ENCODE measurements at places on chromosomes 1 and 21.

DNA sequence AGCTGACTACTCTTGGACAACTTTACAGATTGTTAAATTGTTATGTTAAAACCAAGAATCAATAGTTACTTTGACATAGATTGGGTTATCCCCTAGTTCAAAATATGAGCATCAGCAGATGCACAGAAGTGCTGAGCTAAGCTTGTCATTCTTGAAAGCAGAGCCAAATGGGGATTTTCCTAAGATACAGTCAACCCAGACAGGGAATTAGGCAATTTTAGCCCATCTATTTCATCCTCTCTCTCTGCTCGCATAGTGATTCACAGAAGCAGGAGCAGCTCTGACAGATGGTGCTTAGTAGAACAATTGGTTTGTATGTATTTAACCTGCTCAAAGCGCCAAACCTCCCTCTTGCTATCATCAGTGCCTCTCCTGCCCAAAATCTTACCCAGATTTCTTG lies 27.9 kb upstream of the PRRC2C start:
- DNase-seq, result peak; percentile 10

- no peak for DNase-seq
Measured at GRCh38 chr1:107169615-107170014, 28.8 kb downstream of the NTNG1 start.

- DNase-seq, result no peak
Measured at GRCh38 chr1:19752083-19752696, 47.5 kb downstream of the TMCO4 start.

DNA sequence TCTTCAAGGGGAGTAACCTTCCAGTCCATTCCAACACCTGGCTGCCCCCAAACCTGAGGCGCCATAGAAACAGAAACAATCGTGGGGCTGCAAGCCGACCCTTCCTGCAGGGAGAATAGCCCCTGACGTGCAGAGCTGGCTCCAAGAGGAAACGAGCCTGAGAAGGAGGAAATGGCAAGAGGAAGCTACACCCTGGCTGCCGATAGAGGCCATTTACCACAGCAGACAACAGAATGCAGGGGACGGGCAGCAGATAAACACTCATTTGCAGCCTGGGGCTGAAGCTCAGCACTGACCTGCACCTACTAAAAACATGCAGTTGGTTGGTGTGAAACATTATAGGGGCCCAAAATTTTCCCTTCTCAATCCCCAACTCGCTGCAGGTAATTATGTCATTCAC lies 8.7 kb upstream of the TDRD10 start:
- DNase-seq, result peak; percentile 63

- DNase-seq, result no peak
Measured at GRCh38 chr1:50422675-50422945, 633 bp downstream of the DMRTA2 start.

DNA sequence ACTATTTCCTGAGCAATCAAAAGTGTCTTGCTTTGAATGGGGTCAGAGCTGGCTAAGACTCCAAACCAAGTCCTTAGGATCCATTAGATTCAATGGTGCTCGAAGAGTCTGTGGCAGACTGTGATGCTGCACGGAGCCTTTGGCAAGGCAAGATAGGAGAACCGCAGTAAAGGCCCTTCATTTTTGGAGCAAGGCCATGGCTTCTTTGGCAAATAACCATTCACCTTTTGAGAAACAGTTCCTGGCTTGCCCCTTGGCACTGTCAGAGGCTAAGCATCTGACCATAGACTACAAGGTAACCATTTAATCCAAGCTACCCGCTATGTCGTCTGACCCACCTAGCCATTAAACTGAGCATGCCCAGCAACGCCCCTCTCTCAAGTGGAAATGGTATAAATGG lies 45.2 kb downstream of the EDN2 start:
- no peak for DNase-seq

DNA sequence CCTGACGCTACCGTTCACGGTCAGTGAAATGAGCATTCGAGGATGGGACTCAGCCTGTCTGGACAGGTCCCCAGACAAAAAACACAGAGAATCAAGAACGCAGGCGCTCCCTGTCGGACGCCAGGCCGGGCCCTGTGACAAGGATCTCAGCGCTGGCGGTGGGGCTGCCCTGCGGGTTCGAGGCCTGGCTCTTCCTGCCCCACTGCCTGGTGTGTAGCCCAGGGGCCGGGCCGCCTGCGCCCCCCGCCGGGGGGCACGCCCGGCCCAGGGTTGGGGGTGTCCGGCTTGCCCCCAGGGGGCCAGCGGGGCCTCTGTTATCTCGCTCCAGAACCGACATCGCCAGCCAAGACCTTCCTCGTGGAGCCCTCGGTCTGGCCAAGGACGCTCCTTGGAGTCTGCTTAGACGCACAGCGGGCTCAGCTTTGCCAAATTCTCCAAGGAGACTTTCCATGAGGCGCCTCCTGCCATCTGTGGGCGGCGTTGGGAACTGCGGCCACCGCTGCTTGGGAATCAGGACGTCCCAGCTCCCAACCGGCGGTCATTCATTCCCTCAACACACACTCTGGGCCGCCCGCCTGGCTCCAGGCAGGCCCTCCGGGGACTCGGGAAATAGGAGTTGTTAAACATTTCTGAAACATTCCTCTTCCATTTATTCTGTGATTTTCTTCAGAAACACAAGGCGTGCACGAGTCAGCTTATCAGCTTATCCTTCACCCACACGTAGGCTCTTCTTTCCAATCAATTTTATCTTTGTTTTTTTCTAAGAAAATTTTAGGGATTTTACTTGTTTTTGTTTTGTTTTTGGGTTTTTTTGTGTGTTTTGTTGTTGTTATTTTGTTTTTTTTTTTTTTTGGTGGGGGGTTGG lies 11.3 kb upstream of the RIPK4 start:
- DNase-seq, result peak; percentile 67

GRCh38 chr1:225737161-225737560 lies 40.5 kb upstream of the SRP9 start:
- no peak for DNase-seq

- no peak for DNase-seq
Measured at GRCh38 chr21:14487490-14488432, 58.4 kb downstream of the SAMSN1 start.

DNA sequence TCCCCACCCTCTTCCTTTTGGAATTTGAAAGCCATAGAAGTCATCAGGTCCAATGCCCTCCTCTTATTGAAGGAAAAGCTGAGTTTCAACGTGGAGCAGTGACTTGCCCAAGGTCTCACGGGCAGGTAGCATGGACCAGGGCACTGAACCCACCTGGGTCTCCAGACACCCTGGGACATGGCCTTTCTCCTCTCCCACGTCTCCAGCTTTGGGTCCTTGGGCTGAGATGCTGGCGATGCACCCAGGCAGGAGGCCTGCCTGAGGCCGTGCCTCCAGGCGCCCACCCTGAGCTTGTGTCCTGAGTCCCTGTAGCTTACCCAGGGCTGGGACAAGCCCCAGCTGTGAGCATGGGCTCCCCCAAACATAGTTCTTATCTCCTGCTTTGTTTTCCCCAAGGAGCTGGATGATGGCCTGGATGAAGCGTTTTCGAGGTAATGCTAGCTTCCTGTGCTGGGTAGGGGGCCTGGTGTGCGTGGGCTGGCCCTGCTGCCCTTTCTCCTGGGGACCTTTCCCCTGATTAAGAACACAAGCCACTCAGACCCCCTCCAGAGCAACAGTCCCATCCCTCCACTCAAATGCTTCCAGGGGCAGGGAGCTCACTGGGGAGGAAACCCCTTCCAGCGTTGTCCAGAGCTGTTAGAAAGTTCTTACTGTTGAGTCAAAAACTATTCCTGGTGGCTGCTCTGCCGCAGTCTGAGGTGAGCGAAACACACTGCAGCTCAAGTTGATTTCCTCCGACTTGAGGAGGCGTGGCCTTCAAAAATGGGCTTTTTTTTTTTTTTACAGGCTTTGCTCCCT lies 21.6 kb downstream of the LDLRAP1 start:
- no peak for DNase-seq

- DNase-seq, result no peak
Measured at GRCh38 chr1:39947260-39947659, 7.7 kb upstream of the MFSD2A start.

GRCh38 chr1:91549041-91549735 lies 48.5 kb downstream of the CDC7 start:
- DNase-seq, result no peak

All from CD14-positive monocyte (primary cell).